Stimulated activated CD4-positive, alpha-beta T cell treated with anti-CD3 and anti-CD28 coated beads, TNF-alpha, amount 100 ng/mL, for 4 hours (primary cell): ENCODE measurements at places on chromosomes 13 and 19.

DNA sequence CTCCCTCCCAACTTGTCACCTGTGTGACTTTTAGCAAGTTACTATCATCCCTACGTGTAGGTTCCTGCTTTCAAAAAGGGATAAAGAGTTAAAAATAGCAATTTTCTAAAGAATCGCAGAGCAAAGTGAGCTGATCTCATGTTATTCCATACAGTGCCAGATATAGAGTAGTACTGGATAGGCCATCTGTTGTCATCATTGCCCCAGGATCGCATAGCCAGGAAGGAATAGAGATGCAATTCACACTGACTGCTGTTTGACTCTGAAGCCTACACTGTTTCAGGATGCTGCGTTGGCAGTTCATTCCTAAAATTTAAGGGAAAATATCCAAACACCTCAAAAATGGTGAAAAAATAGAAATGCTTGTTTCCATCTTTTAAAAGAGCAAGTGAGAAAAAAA, 138.9 kb downstream of the SHISA2 start:
- DNase-seq: no peak

GRCh38 chr13:108594153-108594552, 35.3 kb upstream of the MYO16 start:
- no peak for DNase-seq

DNA sequence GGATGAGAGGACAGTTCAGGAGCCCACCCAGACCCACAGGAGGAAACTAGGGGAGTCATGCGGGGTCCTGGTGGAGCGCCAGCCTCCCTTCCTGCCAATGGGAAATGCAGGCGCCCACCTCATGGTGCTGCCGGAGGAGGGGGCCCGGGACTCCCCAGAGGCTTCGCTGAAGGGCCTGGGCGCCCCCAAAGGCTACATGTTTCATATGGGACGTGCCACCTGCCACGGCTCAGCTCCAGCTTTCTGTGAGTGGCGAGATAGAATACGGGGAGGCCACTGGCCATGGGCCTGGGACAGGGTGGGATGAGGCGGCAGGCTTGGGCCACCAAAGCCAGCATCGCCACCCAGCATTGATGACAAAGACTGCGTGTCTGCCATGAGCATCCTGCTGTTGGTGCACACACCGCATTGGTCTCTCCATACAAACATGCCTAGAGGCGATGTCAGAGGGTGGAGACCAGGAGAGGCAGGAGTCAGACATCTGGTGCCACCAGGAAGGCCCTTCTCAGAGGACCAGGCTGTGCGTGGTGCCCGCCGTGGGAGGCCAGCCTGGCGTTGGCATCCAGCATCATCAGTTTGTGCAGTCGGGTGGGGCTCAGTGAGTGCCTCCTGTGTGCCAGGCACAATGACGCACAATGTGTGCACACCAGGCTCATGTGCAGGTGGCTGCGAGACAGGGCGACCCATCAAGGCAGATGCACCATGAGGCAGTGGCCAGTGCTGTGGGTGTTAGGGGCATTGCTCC, 1.2 kb upstream of the F10 start:
- no peak for DNase-seq

GRCh38 chr13:101835920-101836319, 383.4 kb downstream of the ITGBL1 start:
- DNase-seq: no peak

GRCh38 chr19:46014941-46015686, 7.7 kb downstream of the PGLYRP1 start:
- DNase-seq: peak; percentile 48

GRCh38 chr19:16417660-16418596, 53.8 kb downstream of the EPS15L1 start:
- peak; percentile 52 for DNase-seq

GRCh38 chr19:46913852-46914430, 53.1 kb downstream of the ARHGAP35 start:
- DNase-seq: no peak

- no peak for DNase-seq
These were observed 23.1 kb downstream of the FLT3 start for GRCh38 chr13:28077231-28077630.
